AG20443 (cell line): ENCODE measurements at places on chromosomes 16 and 17.

GRCh38 chr17:8887834-8888703 is 20.6 kb upstream of the PIK3R6 start:
- DNase-seq = peak; percentile 83

DNA sequence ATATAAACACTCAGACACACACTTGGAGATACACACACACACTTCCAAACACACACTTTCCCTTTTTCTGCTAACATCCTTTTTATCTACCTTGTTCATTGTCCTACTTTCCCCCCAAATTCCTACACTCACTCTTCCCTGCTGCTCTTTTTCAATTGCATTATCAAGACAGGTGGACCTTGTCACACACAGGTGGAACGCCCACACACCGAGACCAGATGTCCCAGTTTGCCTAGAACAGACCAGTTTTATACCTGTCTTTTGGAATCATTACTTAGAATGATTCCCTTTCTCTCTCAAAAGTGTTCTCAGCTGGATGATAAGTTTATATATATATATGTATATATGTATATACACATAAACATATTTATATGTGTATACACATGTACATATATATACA is 50.7 kb upstream of the ARHGAP44 start:
- DNase-seq = no peak

DNA sequence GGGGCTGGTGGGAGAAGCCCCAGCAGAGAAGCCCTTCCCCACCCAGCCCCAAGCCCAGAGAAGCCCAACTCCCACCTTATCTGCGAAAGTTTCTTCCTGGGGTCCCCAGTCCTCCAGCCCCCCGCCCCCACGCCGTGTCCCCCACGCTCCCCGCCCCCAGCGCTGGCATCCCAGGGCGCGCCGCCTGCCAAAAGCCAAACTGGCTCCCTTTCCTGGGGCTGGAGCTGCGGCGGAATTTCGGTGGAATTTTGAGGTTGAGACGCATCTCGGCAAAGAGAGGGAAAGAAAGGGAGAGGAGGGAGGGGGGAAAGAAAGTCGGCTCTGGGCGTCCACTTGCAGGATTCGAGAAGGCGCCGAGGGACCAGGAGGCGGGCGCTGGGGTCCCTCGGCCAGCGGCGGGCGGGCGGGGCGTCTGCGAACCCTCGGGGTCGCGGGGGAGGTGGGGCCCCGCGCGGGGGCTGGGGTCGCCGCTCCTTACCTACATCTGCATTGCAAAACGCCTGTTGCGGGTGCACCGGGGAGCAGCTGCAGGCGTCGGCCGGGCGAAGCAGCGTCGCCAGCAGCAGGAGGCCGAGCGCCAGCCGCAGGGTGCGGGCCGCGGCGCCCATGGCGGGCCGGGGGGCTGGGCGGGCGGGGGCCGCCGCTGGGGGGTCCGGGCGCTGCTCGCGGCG is 571 bp downstream of the TIMP2 start:
- peak; percentile 58 for DNase-seq

- no peak for DNase-seq
Observed at GRCh38 chr17:32747856-32748255, 129.1 kb downstream of the MYO1D start.

DNA sequence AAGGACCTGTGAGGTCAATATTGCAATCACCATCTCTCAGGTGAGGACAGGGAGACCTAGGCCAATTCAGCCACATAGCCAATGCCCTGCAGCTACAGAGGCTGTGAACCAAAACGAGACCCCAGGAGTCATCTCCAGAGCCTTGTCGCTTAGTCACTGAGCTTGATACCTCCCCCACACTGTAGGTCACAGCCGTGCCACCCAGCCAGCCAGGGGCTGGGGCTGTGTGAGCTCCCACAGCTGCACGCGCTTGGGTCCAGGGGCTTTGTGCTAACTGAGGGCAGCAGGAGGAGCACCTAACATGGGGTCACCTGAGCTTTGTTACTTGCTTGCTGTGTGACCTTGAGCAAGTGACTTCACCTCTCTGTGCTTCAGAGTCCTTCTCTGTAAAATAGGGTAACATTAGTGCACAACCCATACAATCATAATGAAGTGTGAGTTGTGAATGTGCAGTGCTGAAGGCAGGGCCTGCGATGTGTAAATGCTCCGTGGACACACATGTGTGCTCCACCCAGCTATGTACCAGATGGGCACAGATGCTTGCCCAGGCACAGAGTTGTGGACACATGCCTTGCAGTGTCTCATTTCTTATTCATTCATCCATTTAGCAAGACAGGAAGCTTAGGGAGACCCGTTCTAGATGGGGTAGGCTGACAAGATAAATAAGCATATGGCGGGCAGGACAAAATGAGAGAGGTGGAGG is 25.9 kb downstream of the SBK1 start:
- no peak for DNase-seq

- peak; percentile 32 for DNase-seq
Observed at GRCh38 chr17:73231395-73231794, 30.3 kb downstream of the CPSF4L start.

GRCh38 chr17:66281661-66282369 is 20.6 kb upstream of the PRKCA start:
- no peak for DNase-seq

DNA sequence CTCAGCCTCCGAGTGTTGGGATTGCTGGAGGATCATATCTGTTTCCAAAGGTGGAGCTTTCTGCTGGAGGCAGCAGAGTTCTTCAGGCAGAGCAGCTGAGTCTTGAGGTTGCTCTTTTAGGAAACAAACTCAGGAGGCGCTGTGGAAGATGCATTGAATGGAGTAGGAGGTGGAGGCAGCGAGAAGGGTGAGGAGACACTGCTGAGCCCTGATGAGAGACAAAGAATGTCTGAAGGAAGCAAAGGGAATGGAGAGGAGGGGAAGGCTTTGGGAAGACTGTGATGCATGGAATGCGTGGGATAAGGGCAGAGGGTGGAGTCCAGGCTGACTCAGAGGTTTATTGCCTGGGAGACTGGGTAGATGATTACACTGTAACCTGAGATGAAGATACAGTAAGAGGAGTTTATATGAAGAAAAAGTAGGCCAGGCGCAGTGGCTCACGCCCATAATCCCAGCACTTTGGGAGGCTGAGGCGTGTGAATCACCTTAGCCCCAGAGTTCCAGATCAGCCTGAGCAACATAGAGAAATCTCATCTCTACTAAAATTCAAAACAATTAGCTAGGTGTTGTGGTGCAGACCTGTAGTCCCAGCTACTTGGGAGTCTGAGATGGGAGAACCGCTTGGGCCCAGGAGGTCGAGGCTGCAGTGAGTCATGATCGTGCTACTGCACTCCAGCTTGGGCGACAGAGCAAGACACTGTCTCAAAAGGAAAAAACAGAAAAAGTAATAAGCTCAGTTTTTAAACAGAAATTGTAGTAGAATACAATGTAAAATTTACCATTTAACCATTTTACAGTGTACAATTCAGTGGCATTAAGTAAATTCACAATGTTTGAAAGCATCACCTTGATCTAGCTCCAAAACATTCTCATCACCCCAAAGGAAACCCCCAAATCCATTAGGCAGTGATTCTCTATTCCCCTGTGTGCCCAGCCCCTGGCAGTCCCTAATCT is 17.8 kb upstream of the TMEM219 start:
- DNase-seq = peak; percentile 91

DNA sequence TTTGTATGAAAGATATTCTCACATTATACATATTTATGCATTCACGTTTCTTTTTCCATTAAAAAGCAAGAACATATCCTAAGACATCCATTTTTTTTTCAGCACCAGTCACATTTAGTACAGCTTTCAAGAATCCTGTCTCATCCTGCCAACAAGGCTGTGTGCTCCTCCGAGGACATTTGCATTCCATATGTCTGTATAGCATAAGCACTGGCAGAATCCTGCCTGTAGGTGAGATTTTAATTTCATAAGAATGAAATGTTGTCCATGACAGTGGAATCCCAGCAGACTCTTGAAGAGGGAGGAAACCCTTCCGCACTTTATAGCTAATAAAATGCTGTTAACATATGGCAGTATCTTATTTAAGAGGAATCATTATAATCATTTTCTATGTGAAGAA is 2.9 kb upstream of the PMP22 start:
- DNase-seq = no peak

- no peak for DNase-seq
Observed at GRCh38 chr17:56771563-56771962, 62.2 kb downstream of the C17orf67 start.

- DNase-seq = peak; percentile 98
Observed at GRCh38 chr17:1060991-1061390, 64.1 kb downstream of the TIMM22 start.

DNA sequence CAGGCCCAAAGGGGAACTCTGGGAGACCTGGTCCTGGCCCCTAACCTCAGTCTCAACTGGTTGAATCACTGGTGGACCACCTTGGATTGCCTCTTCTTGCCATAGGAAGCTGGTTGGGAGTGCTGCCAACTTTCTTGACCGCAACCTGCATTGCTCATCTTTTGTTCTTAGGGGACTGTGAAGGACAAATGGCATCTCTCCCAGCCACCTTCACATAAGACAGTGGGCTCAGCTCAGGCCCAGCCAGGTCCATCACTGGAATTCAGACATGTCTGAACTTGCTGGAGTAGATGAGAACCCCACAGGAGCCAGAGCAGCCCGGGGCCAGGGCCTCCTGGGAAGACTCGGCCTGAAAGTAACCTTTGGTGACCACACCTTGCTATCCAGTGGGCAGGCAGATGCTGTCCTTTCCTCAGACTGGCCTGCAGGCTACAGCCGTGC is 18.8 kb downstream of the ADORA2B start:
- no peak for DNase-seq

DNA sequence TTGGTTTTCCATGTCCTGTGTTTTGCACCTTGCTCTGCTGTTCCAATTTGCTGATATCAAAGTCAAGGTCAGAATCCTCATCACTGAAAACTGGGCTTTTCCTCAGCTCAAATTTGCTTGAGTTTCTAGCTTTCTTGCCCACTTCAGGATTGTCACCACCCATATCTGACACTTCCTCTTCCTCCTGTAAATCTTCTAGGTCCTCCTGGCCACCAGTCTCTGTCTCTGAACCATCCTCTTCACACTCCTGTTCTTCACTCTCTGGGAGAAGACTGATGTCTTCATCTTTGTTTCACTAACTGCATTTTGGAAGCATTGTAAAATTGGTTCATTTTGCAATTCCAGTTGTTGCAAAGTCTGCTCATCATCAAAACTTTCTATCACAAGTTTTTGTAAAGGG is 63.4 kb upstream of the RBL2 start:
- DNase-seq = no peak

DNA sequence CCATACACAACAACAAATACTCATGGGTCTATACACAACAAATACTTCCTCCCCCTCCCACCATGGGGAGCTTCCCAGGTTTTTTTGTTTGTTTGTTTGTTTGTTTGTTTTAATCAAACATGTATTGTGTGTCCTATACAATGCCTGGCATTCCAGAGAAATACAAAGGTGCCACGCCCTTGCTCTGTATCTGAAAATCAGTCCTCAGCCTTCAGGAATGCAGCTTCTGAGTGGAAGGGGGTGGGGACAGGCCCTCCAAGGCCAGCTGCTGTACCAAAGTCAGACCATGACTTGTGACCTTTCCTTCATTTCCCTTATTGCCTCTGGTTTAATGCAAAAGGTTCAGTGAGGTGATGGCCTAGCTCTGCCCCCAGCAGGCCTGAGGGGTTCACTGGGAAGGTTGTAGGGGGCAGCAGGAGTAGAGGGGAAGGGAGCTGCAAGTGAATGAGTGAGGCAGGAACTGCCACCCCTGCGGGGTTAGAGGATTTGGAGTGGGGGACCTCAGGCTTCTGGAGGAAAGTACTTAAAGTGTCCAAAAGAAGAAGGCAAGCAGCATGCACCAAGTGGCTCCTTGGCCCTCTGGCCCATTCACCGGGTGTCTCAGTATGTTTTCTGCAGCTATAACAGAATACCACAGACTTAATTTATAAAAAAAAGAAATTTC is 105.2 kb downstream of the CLEC16A start:
- DNase-seq = peak; percentile 60

GRCh38 chr17:70624211-70624610 is 454.9 kb downstream of the KCNJ2 start:
- DNase-seq = no peak

- DNase-seq = no peak
Observed at GRCh38 chr16:49514073-49514980, 140.7 kb downstream of the C16orf78 start.

- DNase-seq = peak; percentile 58
Observed at GRCh38 chr16:85898521-85899442, at the start of gene IRF8. IRF8 (plus strand) TSS chr16:85899162; CDS start chr16:85903016, 3,854 bp downstream.

DNA sequence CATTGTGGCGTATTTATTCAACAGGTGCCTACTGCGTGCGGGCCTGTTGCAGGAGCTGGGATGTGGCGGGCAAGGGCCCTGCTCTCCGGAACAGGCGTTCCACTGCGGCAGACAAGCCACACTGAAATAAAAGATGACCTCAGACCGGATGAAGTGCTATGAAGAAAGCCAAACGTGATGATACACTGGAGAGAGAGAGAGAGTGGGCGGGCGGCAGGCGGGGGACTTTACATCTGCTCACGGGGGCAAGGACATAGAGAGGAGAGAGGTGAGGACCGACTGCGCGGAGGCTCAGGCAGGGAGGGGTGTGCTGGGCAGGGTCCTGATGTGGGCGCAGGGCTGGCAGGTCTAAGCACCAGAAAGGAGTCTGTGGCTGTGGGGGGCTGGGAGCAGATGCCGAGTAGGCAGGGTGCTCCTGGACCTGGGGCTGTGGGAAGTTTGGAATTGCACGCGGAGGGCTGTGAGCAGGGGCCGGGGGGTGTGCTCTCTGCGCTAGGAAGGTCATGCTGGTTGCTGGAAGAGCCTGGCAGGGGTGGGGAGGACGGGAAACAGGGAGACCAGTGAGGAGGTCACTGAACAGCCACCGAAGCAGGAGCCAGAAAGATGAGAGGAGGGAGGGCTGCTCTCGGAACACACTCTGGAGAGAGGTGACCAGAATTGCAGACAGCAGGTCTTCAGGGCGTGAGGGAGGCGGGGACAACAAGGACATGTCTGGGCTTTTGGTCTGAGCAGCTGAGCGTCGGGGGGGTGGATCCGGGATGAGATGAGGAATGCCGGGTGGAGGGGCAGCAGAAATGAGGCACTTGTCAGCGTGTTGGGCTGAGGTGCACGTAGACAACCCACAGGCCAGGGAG is 9.9 kb downstream of the MXRA7 start:
- DNase-seq = peak; percentile 89

- no peak for DNase-seq
Observed at GRCh38 chr17:80103449-80104085, 2.2 kb downstream of the GAA start.

DNA sequence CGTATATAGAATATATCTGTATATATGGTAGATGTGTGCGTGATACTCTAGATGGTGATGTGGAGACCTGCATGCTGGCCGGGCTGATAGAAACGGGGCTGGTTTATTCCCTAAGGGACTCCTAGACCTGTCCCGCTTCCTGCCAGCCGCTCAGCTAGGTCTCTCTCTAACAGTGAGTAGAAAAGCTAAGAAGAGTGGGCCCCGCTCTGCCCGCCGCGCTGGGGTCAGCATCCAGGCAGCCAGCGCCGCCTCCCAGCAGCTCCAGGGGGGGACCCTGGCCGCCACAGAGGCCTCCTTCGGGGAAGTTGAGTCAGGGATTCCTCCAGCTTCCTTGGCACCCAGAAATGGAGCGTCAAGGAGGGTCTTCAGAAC is 9.4 kb downstream of the CYGB start:
- no peak for DNase-seq
